Mammary epithelial cell (primary cell): ENCODE measurements at places on chromosomes 16 and 17.

GRCh38 chr16:49800876-49801275 lies 55.0 kb downstream of the ZNF423 start:
- DNase-seq: no peak

GRCh38 chr17:70808596-70808995 lies 639.3 kb downstream of the KCNJ2 start:
- peak; percentile 8 for DNase-seq

GRCh38 chr17:56977673-56978395 lies at the start of gene SCPEP1:
SCPEP1 (plus strand) TSS chr17:56978131; CDS start chr17:56978160, 29 bp downstream.
- DNase-seq: peak; percentile 74

GRCh38 chr17:8185582-8186445 lies 4.2 kb downstream of the BORCS6 start:
- DNase-seq: peak; percentile 66

GRCh38 chr17:39150104-39150634 lies 1.3 kb downstream of the PLXDC1 start:
- DNase-seq: no peak
